Effector memory CD8-positive, alpha-beta T cell (primary cell): ENCODE measurements at places on chromosomes 12 and 14.
A peak's percentile ranks its signal among the peaks of the same experiment; 100 is the strongest.

GRCh38 chr12:89817501-89818226 is 109.0 kb upstream of the ATP2B1 start:
- H3K36me3 ChIP-seq = peaks cover 3% of the 10 kb centered on the region
- no peaks in the 10 kb centered on the region for H3K4me1 ChIP-seq
- H3K27ac ChIP-seq = no peak overlapping the region
- no peaks in the 10 kb centered on the region for H3K27me3 ChIP-seq
- DNase-seq = no peak
- no peak overlapping the region for H3K4me3 ChIP-seq

- H3K36me3 ChIP-seq = peaks cover 4% of the 10 kb centered on the region
- H3K4me1 ChIP-seq = peaks cover 58% of the 10 kb centered on the region
- H3K27ac ChIP-seq = peak overlapping the region; percentile 19
- H3K27me3 ChIP-seq = no peaks in the 10 kb centered on the region
These were observed 56.3 kb downstream of the PLXNC1 start for GRCh38 chr12:94204499-94205247.

DNA sequence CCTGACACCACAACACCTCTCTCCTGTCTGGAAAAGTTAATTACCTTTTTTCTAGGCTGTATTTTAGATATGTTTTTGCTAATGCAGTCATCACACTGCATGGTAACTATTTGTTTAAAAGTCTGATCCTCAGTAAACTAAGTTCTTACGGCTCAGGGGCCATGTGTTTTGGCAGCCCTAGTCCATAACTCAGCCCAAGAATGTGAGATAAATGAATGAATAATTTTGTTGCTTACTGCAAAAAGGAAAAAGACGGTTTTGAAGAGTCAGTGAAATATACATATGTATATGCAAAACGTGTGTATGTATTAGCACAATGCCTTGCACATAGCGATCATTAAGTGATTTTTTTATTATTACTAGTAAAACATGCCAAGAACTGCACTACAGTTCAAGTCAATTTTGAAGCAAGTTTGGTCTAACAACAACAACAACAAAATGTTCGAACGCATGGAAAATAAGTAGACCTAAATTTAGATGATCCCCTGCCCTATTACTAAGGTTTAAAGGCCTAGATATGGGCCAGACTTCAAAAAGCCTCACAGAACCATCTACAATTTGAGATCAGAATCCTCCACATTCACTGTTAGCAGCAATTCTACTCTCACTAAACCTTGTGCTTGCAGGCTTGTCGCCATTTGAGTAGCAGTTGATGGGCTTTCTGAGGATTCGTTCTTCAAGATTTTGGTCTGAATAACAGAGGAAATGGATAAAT is 140.0 kb downstream of the NDUFA12 start:
- H3K27ac ChIP-seq = no peak overlapping the region
- H3K27me3 ChIP-seq = peaks cover 11% of the 10 kb centered on the region
- no peak overlapping the region for H3K4me3 ChIP-seq
- DNase-seq = no peak
- H3K4me1 ChIP-seq = no peaks in the 10 kb centered on the region

DNA sequence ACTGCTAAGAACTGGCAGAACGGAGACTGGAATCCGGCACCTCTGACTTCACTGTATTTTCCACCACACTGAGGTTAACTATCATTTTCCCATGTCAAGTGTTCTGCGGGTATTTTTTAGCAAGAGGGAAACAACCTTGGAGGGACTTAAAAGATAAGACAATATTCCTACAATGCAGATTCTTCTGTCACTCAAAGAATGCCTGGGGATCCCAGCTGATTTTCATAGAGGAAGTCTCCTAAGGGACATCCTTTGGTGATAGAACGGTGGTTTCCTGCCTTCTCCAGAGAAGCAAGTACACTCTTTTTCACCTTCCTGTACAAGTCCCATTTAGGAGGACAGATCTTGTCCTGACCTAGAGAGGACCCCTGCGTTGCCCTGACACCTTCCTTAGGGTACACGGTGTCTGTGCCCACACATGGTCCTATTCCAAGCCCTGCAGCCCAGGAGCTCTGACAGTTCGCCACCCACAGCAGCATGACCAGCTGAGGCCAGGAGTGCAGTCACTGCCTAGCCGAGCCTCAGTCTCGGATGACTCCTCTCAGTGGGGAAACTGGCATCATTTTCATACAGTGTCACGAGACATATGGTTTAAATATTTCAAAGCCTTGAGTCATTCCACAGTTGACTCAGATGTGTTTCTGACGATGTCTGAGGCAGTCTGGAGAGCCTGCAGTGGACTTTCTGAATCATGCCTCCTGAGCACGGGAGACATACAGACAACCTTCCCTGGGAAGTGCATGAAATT is 181.3 kb upstream of the FKBP4 start:
- no peak for DNase-seq
- no peaks in the 10 kb centered on the region for H3K36me3 ChIP-seq
- H3K4me1 ChIP-seq = no peaks in the 10 kb centered on the region
- no peak overlapping the region for H3K4me3 ChIP-seq

DNA sequence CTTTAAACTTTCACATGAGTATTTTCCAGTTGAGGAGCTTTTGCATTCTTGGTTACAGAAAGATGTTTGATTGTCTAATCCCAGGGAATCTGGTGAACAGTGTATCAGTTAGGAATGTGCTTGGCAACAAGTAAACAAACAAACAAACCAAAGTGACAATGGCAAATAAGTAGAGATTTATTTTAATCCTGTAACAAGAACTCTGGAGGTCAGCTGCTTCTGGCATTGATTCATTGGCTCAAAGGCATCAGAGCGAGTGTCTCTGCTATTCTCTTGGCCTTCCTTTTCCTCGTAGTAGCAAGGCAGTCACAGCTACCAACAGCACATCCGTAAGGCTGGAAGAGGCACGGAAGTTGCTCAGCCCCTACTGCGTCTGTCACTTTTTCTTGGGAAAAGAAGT is 37.2 kb downstream of the CRADD start:
- no peak overlapping the region for H3K4me3 ChIP-seq
- H3K4me1 ChIP-seq = peaks cover 17% of the 10 kb centered on the region
- H3K36me3 ChIP-seq = no peaks in the 10 kb centered on the region
- H3K27ac ChIP-seq = no peak overlapping the region
- no peak for DNase-seq

GRCh38 chr12:11657511-11657910 is 8.0 kb downstream of the ETV6 start:
- H3K4me1 ChIP-seq = peaks cover 51% of the 10 kb centered on the region
- no peak for DNase-seq
- no peak overlapping the region for H3K4me3 ChIP-seq
- no peaks in the 10 kb centered on the region for H3K27me3 ChIP-seq

GRCh38 chr14:95151561-95151960 is 5.8 kb downstream of the DICER1 start:
- H3K4me1 ChIP-seq = peaks cover 52% of the 10 kb centered on the region
- no peak for DNase-seq
- H3K27me3 ChIP-seq = no peaks in the 10 kb centered on the region
- H3K4me3 ChIP-seq = no peak overlapping the region

DNA sequence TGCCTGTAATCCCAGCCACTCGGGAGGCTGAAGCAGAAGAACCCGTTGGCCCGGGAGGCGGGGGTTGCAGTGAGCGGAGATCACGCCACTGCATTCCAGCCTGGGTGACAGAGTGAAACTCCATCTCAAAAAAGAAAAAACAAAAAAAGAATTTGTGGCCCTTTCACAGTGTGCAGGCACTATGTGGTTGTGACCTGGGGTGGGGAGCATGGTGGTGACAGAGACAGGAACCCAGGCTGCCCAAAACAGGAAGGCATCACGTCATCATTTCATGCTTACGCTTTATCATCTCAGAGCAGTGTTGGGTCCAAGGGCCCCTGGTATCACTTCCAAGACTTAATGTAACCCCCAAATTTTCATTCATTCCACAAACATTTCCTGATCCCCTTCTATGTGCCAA is 175.7 kb upstream of the GSC start:
- no peaks in the 10 kb centered on the region for H3K27me3 ChIP-seq
- no peaks in the 10 kb centered on the region for H3K36me3 ChIP-seq
- peaks cover 22% of the 10 kb centered on the region for H3K4me1 ChIP-seq
- peak overlapping the region; percentile 92 for H3K27ac ChIP-seq
- peak; percentile 43 for DNase-seq

DNA sequence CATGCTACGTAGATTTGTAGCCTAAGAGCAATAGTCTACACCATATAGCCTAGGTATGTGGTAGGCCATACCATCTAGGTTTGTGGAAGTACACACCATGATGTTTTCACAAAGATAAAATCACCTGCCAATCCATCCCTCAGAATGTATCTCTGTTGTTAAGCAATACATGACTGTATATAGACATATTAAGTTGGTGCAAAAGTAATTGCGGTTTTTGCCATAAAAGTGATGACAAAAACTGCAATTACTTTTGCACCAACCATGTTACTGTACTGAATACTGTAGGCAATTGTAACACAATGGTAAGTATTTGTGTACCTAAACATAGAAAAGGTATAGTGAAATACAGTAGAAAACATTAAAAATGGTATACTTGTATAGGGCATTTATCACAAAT is 40.5 kb downstream of the MGST1 start:
- no peaks in the 10 kb centered on the region for H3K36me3 ChIP-seq
- DNase-seq = no peak
- no peak overlapping the region for H3K4me3 ChIP-seq
- no peak overlapping the region for H3K27ac ChIP-seq
- no peaks in the 10 kb centered on the region for H3K4me1 ChIP-seq

DNA sequence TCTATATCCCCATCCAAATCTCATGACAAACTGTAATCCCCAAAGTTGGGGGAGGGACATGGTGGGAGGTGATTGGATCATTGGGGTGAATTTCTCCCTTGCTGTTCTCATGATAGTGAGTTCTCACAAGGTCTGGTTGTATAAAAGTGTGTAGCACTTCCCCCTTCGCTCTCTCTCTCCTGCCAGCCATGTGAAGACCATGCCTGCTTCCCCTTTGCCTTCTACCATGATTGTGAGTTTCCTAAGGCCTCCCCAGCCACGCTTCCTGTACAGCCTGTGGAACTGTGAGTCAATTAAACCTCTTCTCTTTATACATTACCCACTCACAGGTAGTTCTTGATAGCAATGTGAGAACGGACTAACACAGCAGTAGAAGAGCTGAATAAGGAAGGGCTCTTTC is 62.6 kb upstream of the VASH1 start:
- no peak for DNase-seq
- peaks cover 37% of the 10 kb centered on the region for H3K27me3 ChIP-seq
- no peak overlapping the region for H3K27ac ChIP-seq
- no peaks in the 10 kb centered on the region for H3K36me3 ChIP-seq
- H3K4me3 ChIP-seq = no peak overlapping the region
- no peaks in the 10 kb centered on the region for H3K4me1 ChIP-seq

DNA sequence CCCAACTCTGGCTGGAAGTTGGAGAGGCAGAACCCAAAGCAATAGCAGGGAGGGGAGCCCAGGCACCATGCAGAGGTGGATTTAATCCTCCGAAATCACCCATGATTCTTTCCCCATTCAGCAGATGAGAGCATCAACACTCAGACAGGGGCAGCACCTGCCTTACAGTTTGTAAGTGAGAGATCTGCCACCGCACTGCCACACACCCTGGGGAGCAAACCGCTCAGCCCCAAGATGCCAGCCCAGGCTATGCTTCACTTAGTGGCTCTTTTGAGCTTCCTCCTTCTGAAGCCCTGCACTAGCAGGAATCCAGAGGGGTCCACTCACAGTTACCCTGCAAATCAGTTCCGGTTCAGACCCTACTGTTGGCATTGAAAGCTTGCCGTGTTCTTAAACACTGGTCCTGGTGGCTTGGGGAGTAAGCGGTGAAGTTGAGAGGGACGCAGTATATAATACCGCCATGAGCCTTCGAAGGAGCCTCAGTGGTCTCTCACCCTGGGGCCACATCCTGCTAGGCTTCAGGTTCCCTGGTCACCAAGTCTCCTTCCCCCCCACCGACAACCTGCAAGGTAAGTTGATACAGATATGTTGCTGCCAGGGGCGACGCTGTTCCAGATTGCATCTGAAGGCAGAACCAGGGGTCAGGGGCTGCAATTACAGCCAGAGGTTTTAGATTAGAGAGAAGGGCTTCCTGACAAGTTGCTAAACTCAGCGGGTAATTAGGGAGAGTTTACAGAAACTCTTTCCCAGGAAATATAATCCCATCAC is 72.0 kb upstream of the CCND2 start:
- DNase-seq = no peak
- H3K27me3 ChIP-seq = peaks cover 6% of the 10 kb centered on the region
- no peak overlapping the region for H3K27ac ChIP-seq
- H3K4me1 ChIP-seq = no peaks in the 10 kb centered on the region

GRCh38 chr12:116241157-116241759 is 36.2 kb downstream of the MED13L start:
- no peak overlapping the region for H3K27ac ChIP-seq
- H3K4me1 ChIP-seq = peaks cover 57% of the 10 kb centered on the region
- H3K4me3 ChIP-seq = no peak overlapping the region
- DNase-seq = no peak
- no peaks in the 10 kb centered on the region for H3K27me3 ChIP-seq
- peaks cover 4% of the 10 kb centered on the region for H3K36me3 ChIP-seq

- no peak for DNase-seq
- peaks cover 16% of the 10 kb centered on the region for H3K36me3 ChIP-seq
- H3K4me3 ChIP-seq = no peak overlapping the region
These were observed 4.2 kb upstream of the GLRX5 start for GRCh38 chr14:95530473-95531276.
